ENCODE measurements at places on chromosomes 5 and 9.

- no peak for DNase-seq
Observed at GRCh38 chr5:141528291-141528984, 39.6 kb downstream of the PCDHGC5 start.

GRCh38 chr9:92965061-92965758 is 17.9 kb downstream of the FGD3 start:
- DNase-seq, result no peak

GRCh38 chr5:170752257-170753215 is 31.0 kb upstream of the GABRP start:
- DNase-seq, result no peak

GRCh38 chr9:81588148-81588871 is 101.0 kb downstream of the TLE1 start:
- no peak for DNase-seq

DNA sequence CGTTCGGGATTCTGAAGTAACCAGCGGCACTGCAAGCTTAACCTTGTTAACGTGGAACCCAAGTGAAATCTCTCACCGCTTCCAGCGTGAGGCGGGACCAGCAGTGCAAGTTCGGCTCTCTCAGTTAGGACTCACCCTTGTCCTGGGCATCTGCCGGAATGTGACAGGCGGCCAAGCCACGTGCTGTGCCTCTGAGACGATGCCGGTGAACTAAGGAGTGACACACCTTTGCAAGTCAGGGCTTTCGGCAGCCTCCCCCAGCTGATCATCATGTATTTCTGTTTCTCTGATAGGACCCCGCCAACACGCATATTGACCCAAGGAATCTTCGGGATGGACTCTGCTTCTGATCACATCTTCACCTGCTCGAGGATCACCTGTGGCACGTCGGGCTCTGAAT is 415.0 kb upstream of the IRX1 start:
- no peak for DNase-seq

DNA sequence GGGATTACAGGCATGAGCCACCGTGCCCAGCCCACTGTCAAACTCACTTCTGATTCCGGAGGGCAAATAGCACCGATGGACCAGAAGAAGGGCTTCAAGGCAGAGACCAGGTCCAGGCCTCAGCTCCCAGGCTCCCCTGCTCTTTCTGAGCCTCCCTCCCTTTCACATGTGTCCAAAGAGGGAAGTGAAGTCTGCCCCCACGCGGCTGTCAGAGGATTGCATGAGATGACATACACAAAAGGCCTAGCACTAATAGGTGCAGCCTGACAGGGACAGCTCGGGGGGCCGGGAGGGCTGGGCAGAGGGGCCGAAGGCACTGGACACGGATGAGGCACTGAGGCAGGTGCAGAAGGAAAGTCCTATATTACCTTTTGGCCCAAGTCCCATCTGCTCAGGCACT is 16.1 kb downstream of the FBP1 start:
- DNase-seq, result no peak

GRCh38 chr9:87556039-87556438 is 58.4 kb downstream of the DAPK1 start:
- DNase-seq, result peak; percentile 76

- DNase-seq, result no peak
Observed at GRCh38 chr9:92138157-92138959, 23.1 kb upstream of the SPTLC1 start.

DNA sequence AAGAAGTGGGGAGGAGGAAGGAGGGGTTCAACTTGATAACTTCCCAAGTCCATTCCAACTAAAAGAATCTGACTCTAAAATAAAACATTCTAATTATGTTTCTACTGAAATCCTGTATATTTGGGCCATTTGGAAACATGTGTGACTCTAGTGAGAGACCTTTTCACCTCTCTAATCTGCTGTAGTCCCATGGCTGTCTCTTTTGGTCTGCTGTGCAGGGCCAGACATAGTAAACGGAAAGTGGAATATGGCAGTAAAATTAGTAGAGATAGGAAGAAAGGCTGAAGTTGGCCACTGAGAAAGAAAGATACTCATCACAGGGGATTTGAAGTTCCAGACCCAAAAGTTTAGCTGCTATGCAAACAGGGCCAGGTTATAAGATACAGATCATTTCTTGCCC is 15.9 kb downstream of the RFX3 start:
- DNase-seq, result no peak

GRCh38 chr5:88666761-88667495 is 216.1 kb downstream of the MEF2C start:
- peak; percentile 12 for DNase-seq

GRCh38 chr9:24257726-24258125 is 288.0 kb downstream of the IZUMO3 start:
- no peak for DNase-seq

DNA sequence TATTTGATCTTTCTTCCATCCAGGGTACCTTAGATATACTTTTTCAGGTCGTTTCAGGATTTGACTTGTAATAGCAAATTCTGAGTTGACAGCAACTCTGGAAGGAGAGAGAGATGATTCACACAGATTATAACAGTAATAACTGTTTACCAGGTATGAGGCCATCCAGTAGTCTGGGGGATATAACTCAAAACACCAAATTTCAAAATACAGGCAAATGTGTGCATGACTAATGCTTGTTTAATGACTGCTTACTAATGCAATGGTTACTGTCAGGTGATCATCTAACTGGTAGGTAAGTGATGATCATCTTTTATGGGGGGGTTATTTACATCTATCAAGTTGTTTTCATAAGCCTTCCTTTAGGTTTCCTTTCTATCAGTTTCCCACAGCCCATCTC is 412.3 kb downstream of the MAT2B start:
- no peak for DNase-seq

- no peak for DNase-seq
Observed at GRCh38 chr9:134357631-134358025, 31.4 kb downstream of the RXRA start.

DNA sequence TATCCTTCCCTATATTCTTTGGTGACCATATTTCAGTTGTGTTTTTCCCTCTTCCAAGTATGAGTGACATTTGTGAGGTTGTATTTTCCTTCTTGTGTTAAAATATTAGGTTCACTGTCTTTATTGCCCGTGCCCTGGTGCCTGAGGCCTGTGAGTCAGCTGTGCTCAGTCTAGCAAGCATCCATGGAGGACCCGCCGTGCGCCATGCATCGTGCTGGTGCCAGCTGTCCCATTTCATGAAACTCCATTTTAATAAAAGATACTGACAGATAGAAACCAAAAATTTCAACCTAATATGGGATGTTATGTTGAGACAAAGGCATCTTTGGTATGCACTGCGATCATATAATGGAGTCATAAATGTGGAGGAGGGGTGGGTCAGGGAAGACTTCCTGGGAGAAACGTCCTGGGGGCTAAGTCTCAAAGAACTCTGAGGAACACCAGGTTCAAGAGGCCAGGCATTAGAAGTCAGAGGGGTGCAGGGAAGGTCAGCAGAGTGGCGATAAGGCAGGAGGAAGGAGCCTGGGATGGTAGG is 34.0 kb upstream of the FGF1 start:
- DNase-seq, result no peak

- DNase-seq, result no peak
Observed at GRCh38 chr5:177427211-177427822, 841 bp downstream of the GRK6 start.

DNA sequence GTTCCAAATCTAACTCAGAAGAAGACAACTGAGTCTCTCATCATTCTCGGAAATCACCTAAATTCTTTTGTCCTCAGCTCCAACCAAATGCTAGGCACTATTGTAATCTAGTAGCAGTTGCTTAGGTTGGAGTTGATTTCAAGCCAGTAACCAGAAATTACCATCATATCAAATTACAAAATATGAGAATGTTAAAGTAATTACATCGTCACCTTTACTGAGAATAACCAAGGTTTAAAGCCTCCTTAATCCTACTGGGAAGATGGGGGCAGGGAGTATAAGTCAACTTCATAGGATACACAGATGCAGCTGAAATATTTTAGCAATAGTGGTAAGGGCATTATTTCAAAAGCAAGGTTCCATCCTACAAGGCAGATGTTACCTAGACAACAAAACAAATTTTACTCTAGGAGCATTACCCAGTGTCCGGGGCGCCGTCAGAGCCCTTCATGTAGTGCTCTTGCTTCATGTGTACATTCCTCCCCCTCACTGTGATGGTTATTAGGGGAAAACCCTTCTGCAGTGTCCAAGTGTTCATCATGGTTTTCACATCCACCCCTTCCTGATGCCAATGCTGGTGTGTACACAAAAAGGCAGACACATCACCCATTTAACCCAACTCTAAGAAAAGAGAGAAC is 19.5 kb downstream of the ERAP1 start:
- DNase-seq, result no peak
